KBM-7 (cell line): ENCODE measurements at places on chromosomes 4 and X.
A peak's percentile ranks its signal among the peaks of the same experiment; 100 is the strongest.

GRCh38 chrX:51332188-51332942 lies at the start of gene NUDT10:
Gene NUDT10, plus strand, starts transcription at chrX:51332822. Its CDS starts 144 bp downstream, at chrX:51332966.
- DNase-seq: peak; percentile 42

DNA sequence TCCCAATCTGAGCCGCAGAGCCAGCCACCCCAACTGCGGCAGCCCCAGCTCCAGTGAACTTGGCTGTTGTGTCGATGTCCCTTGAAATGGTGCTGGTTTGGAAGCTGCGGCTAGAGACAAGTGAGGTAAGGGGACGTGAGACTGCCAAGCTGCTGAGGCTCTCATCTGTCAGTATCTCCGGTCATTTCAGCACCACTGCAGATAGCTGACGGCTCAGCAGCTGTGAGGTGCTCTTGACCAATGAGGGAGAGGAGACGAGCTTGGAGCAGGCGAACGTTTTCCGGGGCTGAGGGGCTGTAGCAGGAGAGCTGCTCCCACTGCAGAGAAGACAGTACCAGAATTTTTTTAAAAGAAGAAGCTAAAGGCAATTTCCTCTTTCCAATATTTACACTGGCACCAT lies 175.5 kb upstream of the CASK start:
- no peak for DNase-seq

- DNase-seq: no peak
These were observed 207.0 kb upstream of the PDE5A start for GRCh38 chr4:119835613-119835910.

DNA sequence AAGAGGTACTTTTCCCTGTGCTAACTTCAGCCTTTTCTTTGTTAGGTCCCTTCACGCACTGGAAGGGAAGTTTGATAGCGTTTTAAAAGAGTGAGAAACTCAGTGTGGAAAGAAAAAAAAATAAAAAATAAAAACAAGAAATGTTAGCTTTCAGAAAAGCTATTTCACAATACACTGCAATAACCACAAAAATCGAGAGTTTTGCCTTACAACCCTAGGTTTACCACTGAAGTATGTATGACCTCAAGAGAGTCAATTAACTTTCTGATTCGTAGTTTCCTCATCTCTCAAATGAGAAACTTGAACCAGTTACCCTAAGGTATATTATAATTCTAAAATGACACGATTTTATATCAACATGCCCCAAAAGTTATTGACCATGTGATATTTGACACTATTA lies 93.9 kb upstream of the JADE1 start:
- DNase-seq: no peak
